Stimulated activated CD8-positive, alpha-beta memory T cell treated with anti-CD3 and anti-CD28 coated beads, Interleukin-2, amount 100 ng/mL, for 1 hour (primary cell): ENCODE measurements at places on chromosomes 4 and X.

- no peak for DNase-seq
These were observed 21.4 kb upstream of the PLAC1 start for GRCh38 chrX:134679644-134680043.

DNA sequence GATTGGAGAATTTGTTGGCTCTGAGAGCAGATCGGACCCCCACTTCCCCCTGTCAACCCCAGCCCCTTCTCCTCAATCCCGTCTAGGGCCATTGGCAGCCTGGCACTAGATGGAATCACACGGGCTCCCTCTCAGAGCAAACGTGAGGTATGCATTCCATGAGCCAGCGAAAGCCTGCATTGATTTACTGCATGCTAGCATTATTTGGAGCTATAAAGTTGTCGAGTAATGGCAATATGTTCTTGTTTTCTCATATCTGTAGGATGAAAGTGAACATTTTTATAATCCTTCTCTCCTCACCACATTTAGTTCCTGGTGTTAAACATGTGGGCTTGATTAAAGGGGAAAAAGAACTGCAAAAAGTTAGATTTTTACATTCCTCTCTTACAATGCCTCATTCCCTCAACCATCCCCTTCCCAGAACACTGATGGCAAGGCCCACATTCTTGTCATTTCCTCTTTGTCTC is 159.2 kb downstream of the SPRY1 start:
- no peak for DNase-seq

- no peak for DNase-seq
These were observed 44.6 kb downstream of the RAB33A start for GRCh38 chrX:130216320-130216719.

- no peak for DNase-seq
These were observed 287.6 kb upstream of the TAPT1 start for GRCh38 chr4:16513876-16514275.

GRCh38 chr4:71474731-71475130 is 135.9 kb downstream of the SLC4A4 start:
- DNase-seq, result no peak

GRCh38 chr4:88753658-88754571 is 56.3 kb upstream of the NAP1L5 start:
- no peak for DNase-seq

- no peak for DNase-seq
These were observed 257.7 kb downstream of the PRDM5 start for GRCh38 chr4:120664851-120665250.

- no peak for DNase-seq
These were observed 180.1 kb upstream of the SPRY1 start for GRCh38 chr4:123216543-123216942.

GRCh38 chrX:11537141-11537540 is 128.6 kb downstream of the ARHGAP6 start:
- no peak for DNase-seq
